ENCODE measurements at places on chromosomes 6 and 20.

DNA sequence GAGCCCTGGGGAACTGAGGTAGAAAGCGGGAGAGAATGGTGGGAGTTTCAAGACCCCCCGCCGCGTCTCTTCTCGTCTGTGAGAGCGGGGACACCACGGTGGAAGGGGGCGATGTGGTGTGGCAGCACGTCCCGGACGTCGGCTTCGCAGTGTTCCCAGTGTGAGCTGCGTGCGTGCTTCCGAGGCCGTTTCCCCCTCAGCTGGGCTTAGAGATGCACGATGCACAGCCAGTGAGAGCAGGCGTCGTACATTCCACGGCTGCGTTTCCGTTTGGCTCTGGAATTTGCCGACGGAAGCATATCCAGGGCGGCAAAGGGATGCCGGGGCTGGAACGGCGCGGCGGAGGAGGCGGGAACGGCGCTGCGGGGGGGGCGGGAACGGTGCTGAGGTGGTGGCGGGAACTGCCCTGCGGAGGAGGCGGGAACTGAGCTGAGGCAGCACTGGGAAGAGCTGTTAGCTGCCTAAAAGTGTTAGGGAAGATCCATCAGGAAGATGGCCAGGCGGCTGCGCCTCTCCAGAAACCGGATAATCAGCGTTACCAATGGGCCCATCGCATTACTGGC lies 37.7 kb downstream of the KIF25 start:
- no peak for DNase-seq

DNA sequence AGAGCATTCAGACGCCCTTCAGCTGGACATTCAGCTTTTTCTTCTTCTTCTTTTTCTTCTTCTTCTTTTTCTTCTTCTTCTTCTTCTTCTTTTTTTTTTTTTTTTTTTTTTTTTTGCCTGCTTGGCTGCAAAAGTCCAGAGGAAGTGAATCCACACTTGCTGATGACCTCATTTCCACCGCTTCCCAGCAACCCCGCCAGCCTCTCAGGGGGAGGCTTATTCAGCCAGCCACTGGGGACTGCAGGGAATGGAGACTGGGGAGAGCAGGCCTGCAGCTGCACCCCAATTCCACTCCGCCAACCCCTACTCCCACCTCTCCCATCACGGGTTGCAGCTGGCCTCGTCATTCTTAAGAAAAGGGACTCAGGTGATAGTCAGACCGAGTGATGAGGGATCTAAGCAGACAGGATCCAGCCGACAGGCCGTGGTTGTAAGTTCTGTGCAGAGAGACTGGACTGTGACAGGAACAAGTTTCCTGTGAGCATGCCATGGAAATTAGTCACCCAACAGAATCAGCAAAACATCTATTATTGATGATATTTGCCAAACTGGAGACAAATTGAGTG lies 59.0 kb upstream of the QKI start:
- DNase-seq, result no peak

- no peak for DNase-seq
Measured at GRCh38 chr20:50251992-50252511, 61.4 kb downstream of the CEBPB start.

DNA sequence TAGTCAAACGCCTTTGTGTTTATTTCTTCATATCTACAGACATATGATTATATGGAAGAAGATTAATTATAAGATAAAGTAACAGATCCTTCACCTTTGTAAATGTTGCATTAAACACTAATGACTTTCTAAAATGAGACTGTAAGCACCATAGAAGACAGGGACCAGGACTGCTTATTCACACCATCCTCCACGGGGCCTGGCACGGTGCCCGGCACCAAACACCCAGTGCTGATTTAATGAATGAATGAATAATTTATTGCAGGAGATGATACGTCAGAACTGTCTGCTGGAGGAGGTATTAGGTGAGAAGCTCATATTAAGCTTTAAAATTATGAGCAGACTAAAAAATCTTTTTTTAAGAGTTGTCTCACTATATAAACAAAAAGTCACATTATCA lies 88.3 kb downstream of the SLX4IP start:
- no peak for DNase-seq

DNA sequence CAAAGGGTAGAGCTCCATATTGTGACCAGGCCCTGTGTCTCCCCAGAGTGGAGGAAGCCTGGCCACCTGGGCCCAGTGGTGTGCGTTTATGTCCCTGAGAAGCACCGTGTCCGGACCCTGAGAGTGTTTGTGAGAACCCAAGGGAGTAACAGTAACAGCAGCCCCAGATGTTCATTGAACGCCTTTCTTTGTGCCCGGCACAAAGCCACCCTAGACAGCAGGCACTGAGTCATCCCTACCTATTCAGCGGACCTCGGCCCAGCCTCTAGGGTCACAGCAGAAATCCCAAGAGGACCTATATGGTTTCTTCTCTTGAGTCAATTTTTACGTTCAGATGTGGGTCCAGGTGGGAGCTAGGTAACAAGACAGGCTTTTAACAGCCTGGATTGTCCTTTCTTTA lies 24.5 kb downstream of the BCAS4 start:
- DNase-seq, result no peak

DNA sequence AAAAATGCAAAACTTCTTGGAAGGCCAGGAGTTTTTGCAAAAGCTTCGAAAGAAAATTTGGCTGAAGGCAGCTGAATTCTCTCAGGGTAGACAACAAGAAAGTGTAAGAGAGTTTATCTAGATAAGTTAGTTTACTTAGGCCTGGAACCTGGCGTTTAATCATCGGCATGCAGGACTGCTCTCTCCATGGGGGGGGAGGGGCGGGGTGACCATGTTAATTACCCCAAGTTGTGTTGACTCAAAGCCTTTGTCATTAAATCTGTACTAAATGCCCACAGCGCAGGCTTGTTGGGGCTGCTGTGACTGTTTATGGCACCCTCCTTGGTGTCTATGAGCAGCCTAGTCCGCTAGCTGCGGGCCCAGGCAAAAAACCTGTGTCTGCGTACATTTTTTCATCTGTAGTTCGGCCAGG lies 20.1 kb upstream of the ZNF451 start:
- DNase-seq, result no peak

DNA sequence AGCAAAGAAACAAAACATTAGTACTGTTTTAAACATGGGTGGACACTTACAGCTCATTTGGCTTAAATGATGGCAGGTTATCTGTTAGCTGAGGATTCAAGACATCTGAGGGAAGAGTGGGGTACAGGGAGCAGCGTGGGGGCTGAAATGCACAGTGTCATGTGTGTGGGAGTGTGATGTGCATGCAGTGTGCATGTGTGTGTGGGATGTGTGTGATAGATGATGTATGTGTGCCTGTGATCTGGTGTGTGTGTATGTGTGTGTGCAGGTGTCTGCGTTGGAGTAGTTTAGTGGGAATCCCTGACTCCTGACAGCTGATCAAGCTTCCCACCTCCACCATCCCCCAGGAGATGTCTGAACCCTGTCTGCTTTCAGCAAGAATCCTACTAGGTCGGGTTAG lies 25.4 kb upstream of the GGTLC1 start:
- no peak for DNase-seq

GRCh38 chr6:163651915-163652668 lies 237.6 kb downstream of the QKI start:
- no peak for DNase-seq

DNA sequence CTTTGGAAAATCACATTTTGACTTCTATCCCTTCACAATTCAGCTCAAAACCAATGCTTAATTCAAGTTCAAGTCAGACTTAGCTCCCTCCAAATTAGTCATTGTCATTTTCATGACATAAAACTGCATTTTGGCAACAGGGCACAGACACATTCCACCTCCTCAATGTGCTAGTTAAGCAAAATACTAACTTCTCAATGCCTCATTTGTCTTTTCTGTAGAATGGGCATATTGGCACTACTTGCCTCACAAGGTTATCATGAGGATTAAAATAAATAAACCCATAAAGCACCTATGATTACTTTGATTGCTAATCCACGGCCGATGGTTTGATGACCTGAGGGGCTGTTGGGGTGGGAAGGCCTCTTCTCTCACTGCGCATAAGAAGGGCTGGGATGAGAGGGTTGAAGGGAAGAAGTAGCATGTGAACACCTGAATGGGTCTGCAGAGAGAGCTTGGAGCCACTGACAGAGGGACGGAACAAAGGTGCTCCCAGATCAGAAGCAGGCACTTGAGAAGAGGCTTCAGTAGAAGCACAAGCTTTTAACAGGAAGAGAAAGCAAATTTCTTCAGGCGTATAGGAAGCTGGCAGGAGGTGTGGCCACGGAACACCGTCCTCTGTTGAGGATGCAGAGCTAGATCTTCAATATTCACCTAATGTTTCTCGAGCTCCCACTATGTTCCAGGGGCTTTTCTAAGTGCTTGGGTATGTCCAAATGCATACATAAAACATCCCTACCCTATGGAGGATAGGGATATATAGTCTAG lies 11.7 kb upstream of the TBC1D7 start:
- no peak for DNase-seq

DNA sequence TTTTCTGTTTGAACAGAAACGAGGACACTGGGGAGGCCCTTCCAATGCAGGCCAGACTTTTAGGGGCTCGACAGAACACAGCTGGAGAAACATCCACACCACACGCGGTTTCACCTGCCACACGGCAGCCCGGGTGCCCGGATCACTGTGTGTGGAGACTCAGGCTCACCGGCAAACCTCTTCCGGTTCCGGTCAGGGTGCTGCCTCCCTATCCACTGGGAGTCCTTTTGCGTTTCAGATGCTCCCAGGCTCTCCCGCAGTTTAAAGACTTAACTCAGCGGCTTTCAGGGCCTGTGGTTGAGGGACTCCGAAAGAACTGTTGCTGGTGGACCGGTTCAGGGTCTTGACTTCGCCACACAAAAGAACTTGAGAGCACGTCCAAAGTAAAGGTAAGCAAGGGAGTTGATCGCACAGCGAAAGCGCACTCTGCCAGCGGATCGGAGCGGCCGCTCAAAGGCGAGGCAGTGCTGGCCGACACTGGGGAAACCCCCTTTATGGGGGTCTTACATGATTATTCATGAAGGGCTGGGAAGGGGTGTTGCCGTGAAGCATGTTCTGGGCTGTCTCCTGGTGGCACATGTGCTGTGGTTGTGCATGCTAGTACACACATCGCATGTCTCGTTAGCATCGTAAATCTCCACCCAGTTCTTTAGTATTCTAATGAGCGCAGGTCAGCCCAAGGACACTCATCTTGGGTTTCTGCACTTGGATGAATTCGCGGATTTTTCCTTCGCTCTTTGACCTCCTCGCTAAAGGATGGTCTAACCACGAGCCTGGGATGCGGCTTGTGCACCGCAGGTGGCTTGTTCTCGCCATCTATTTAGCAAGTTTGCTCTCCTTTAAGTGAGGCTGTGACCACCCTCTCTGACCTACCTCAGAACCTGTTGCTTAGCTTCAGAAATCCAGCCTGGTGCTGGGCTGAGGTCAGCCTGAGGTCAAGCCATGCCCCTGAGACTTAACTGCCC lies 180.3 kb downstream of the CDH26 start:
- DNase-seq, result no peak

DNA sequence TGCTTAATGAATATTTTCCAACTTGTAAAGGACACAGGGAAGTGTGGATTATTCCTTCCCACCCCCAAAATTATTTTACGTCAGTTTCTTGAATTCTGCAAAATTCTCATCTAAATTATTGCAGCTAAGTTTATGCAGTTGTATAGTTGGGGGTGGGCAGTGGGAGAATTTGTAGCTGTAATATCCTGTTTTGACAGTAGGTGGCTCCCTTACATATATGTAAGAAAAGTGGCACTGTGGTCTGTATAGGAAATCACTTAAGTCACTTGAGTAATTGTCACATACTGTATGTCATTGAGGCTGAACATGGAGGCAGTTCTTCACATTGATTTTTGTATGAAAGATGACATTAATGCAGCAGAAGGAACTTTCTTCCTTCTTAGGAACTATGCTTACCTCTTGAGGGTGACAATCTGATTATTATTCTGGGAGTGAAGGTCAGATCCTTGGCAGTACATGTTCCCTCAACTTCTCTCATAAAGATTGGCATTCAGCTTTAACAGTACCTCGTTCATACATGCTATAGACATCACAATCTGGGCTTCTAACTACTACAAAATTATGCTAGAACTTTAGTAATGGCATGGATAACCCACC lies 14.6 kb upstream of the CFAP206 start:
- DNase-seq, result peak; percentile 33

DNA sequence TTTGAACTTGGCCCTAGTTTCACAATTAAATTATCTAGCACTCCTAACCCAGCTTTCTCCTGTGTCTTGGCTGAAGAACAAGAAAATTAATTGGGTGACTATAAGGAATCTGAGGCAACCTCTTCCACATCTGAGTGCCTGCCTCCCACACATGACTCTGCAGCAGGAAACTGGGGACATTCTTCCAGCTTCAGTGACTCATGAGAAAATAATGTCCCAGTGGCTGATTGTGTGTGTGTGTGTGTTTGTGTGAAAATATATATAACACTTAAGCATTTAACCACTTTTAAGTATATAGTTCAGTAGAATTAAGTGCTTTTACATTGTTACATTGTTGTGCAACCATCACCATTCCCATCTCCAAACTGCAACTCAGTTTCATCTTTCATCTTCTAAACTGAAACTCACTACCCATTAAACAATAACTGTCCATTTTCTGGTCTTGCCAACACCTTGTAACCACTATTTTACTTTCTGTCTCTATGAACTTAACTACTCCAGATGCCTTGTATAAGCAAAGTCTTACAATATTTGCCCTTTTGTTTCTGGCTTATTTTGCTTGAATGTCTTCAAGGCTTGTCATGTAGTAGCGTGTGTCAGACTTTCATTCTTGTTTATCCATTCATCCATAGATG lies 8.7 kb downstream of the TRIM38 start:
- no peak for DNase-seq

DNA sequence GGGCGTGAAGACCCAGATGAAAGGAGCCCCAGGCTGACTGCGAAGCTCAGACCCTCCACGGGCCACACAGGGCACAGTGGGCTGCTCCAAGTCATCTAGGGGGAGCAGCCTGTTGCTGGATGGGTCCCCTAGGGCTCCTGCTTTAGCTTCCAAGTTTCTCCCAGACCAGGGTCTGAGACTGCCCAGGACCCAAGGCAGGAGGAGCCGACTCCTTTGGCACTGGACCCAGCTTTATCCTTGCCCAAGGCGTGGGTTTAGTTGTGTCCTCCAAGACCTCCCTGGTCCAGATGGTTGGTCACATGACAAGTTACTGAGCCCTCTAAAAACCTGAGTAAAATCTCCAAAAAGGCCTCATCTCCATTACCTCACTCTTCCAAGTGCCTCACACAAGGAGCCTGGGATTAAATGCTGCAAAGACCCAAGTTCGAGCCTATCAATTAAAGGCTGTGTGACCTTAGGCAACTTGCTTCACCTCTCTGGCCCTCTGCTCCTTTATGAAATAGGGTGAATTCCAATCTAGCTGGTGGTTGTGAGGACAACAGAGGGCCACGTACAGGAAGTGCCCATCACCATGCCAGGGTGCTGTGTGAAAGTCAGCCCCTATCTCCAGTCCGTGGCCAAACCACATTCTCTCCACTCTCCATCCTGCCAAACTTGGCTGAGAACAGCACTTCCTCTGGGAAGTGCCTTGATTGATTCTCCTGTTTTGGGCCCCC lies 2.5 kb downstream of the NECAB3 start:
- no peak for DNase-seq

- DNase-seq, result no peak
Measured at GRCh38 chr6:246352-246751, 45.9 kb upstream of the DUSP22 start.
